CD8-positive, alpha-beta memory T cell (primary cell): ENCODE measurements at places on chromosomes 12 and 14.

DNA sequence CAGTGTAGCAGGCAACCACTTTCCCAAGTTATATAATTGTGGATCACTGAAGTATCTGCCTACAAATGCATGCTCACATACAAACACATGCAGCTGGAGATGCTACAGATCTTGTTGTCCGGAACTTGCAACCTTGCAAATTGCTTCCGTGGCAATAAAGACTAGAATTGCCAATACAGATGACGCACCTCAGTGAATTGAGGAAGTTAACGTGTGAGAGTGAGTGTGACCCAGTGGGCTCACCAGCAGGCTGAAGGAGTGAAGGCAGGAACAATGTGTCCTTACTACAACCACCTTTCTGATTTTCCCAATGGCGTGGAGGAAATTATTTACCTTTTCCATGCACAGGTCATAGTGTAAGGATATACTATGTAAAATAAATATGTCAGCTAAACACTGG, 89.4 kb upstream of the GRIP1 start:
- no peak for DNase-seq

DNA sequence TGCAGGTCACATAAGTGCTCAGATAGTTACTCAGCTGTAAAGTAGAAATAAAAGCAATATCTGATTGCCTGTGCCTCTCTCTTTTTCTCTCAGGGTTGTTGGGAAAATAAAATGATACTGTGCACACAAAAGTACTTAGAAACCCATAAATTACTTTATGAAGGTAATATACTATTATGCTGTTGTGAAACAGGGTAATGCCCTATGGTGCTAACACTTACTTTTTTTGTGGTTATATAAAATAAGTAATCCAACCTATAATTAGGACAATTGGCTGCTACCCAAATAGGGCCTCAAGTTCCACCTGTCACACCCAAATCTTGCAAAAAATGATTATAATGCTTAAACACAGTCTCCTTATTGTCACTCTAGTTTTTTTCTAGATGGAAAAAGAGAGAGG, 50.6 kb downstream of the DAAM1 start:
- no peak for DNase-seq

- DNase-seq, result no peak
These were observed 15.6 kb downstream of the TPH2 start for GRCh38 chr12:71954083-71954778.

DNA sequence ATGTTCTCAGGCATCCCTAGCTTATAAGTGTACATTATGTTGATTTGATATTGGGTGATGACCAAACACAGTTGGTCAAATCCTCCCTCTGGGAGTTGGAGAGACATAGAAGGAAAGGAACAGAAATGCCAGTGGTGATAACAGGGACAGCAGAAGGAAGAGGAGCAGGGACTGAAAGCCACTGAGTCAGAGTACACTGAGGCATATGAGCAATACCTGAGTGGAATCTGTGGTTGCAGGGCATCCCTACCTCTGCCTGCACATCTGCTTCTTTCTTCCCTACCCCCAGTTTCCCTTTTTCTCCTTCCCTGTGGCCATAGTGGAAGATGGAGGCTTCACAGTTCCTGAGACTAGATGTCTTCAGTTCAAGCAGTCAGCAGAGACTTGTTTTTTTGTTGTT, 44.9 kb downstream of the BICD1 start:
- no peak for DNase-seq

- DNase-seq, result no peak
These were observed 847.8 kb downstream of the RPS29 start for GRCh38 chr14:48738186-48738925.

DNA sequence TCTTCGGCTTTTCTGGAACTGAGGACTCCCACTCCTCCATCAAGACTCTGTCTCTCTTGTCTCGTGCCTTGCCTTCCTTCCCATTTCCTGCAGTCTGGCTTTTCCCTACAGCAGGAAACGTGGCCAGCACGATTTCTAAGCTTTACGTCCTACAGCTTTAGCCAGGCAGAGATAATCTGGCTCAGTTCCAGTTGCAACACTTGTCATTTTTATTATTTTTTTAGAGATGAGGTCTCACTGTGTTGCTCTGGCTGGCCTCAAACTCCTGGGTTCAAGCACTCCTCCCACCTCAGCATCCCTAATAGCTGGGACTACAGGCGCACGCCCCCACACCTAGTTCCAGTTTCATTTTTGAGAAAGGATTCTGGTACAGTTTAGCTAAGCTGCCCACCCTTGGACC, 19.9 kb downstream of the CALM1 start:
- no peak for DNase-seq

- no peak for DNase-seq
These were observed 536.4 kb upstream of the NOVA1 start for GRCh38 chr14:27134200-27134599.

DNA sequence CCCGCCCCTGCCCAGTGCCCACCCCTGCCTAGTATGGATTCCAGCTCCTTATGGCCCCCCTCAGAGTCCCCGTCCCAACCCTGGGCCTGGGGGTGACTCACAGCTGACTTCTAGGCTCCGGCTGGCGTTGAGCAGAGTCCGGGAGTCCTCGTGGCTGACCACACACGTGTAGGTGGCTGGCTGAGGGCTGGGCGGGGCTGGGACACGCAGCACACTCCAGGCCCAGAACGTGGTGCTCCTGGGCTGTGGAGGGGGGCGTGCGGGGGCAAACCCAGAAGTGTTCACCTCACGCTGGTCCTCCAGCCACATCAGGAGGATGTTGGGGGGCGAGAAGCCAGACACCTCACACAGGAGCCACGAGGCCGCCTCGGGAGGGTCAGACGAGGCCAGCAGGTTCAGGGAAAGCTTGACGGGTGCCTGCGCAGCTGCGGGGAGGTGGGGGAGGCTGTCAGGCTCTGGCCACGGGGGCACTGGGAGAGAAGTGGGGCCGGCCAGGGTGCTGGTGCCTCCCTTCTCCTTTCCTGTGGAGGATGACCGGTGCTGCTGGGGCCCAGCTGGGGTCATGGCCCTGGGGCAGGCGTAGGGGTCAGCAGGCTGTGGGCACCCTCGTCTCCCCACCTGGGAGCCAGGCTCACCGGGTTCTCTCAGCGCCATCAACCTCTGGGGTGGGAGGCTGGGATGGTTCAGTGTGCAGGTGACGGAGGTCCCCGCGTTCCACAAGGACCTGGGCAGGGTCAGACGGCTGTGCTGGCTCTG, 314.1 kb downstream of the TMEM121 start:
- no peak for DNase-seq

DNA sequence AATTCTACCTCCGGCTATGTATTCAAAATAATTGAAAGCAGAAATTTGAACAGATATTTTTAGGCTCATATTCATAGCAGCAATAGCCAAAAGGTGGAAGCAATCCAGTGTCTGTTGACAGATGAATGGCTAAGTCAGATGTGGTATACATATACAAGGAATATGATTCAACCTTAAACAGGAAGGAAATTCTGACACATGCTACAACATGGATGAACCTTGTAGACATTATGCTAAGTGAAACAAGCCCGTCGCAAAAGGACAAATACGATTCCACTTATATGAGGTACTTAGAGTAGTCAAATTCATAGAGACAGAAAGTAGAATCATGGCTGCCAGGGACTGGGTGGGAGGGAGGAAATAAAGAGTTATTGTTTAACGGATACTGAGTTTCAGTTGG, 331.6 kb downstream of the PCNX1 start:
- no peak for DNase-seq

DNA sequence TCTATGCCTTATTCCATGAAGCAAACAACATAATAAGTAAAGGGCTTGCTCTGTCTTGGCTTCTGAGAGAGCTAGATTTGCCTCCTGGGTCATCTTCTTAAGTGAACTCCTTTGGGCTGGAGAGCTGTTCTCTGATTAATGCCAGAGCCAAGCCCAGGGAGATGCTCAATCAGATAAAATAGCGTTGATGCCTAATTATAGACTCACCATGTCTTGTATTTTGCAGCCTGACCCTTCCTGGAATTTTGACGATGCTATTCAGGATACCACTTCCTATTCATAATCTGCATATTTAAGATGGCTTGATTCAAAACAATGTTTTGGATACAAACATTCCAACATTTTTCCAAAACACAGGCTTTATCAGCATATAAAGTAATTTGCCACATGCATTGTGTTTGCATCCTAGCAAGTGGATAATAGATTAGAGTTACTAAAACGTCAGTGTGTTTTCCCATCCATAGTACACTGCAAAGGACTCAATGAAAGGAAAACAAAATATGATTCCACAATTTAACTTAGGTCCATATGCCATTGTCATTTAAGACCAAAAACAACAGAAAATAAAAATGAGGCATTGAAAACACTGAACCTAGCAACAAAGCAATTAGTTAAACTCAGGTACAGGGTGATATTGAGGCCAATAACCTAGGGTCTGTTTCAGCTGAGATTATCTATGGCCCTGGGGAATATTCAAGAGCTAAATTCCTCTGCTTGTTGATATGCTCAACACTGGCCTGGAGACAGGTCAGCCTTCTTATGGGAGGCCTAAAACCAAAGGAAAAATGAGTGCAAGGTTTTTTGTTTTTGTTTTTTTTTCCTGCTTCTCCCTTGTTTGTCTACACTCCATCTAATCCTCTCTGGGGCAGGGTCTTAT, 184.2 kb upstream of the FOXN3 start:
- DNase-seq, result no peak

DNA sequence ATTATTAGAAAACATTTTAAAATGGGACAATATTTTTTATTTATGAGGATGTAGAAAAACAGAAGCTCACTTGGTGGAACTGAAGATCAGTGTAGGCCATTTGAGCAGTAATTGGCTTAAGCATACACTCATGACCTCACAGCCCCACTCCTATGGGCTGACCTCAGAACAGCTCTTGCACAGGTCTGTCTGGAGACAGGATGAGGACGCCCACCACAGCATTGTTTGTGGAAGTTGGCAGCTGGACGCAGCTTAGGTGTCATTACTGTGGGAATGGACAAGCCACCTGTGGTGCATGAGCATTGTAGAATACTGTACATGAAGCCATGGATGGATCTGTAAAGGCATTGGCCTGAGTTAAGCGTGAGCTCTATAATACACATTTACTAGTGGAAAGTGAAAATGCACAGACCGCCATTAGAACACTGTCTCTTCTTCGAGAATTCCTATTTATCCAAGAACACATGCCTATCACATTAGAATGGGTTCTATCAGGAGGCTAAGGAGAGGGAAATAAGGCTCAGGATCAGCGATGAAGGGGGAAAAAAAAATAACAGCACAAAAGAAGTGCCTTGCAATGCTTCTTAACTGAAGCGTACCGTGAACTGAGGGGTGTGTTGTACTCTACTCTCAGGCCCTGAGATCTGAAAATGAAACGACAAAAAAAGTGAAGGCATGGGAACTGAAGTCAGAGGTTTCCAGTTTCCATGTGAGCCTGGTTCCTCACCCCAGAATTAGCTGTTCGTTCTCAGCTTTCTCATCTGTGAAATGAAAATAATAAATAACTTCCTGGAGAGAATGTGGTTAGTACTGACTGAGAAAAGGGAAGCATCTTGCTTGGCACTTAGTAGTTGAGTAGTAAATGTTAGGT, 33.6 kb downstream of the KCNA1 start:
- DNase-seq, result no peak

DNA sequence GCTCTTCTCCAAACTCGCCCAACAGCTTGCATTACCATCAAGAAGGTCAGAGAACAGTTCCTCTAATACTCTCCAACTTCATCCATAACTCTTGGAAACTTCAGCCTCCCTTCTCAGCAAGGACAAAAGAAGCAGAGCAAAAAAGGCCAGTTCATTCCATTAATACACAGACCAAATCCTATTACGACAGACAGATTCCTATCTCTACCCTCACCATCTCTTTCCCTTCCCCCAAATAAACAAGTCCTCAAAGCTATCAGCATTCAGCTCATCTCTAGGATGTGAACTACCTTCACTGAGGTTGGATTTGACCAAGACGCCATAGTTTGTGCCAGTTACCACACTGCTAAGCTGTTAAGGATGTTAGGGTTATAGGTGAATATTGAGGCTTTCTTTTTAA, 25.2 kb downstream of the SINHCAF start:
- DNase-seq, result no peak

DNA sequence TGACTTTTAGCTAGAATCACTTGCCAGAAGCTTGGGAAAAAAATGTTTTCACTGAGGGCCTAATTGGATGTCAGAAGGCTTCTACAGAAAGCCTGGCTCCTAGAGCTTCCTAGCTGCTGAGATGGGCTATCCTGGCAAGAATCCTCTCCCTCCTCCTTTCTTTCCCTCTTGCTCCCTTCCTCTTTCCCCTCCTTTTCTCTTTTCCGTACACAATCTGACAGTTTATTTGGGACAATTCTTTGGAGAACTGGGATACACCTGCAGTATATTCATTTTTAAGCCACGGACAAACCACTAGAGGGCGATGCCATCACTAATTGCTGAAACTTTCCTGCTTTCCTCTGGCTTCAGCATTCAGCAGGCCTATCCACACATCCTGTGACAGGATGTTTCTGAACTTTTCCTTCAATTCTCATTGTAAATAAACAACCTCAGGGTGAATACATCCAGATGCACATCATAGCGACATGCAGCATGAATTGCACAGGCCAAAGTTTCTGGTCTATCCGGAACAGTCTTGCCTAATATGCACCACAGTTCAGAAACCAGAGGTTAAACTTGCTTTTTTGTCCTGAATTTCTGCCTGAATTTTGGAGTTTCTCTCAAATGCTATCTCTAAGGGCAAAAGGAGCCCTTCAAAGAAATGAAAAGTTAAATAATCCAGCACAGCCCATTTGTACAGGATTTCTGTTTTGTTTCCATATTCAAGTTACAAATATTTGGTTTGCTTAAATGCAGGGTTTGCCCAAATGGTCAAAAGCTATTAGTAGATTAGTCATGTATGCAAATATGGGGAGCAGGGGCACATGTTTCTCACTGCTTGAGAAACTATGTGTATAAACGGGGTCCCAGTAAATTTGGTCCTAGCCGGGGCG, 142.8 kb downstream of the PAWR start:
- no peak for DNase-seq

GRCh38 chr12:94875525-94875924, 128.0 kb downstream of the NDUFA12 start:
- no peak for DNase-seq

DNA sequence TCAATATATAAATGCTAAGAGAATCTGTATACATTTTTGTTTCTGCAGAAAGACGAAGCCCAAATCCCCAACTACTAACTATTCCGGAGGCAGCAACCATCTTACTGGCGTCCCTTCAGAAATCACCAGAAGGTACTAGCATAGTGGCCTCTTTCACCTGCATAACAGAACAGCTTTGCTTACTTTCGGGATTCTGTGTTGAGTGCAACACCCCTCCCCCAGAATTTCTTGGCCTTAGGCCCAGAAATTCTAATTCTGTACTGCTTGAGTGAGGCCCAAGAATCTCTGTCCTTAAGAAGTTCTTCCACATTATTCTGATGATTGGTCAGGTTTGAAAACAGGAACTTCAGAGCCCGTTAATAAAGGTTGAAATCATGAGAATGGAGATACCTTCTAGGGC, 2.9 kb downstream of the SPX start:
- DNase-seq, result no peak

- no peak for DNase-seq
These were observed 26.2 kb downstream of the SUSD6 start for GRCh38 chr14:69637503-69638031.
